ENCODE measurements at places on chromosomes 3 and 15.

- no peak for DNase-seq
Observed at GRCh38 chr15:65611888-65612615, 1.1 kb upstream of the INTS14 start.

GRCh38 chr15:38996111-38996631 is 431.6 kb upstream of the RASGRP1 start:
- no peak for DNase-seq

DNA sequence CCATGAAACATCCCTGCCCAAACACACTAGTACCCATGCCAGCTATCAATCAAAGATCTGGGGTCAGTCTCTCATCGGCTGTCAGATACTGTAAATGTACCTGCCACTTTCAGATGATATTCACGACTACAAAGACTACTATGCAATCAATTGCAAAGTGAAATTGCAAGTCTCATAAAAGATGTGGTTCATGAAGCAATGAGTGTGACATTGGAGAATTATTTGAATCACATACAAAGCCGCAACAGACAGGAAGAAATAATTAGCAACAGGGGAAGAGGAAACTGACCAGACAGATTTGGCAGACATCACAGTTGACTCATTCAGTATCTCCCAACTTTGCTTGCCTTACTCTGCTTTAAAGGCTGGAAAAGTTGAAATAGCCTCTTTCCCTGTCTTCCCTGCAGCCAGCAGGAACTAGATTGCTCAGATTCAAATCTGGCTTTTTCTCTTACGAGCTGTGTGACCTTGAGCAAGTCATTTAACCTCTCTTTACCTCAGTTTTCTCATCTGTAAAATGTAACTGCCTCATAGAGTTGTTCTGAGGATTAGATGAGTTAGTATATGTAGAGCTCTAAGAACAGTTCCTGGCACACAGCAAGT is 95.7 kb upstream of the C3orf80 start:
- no peak for DNase-seq

DNA sequence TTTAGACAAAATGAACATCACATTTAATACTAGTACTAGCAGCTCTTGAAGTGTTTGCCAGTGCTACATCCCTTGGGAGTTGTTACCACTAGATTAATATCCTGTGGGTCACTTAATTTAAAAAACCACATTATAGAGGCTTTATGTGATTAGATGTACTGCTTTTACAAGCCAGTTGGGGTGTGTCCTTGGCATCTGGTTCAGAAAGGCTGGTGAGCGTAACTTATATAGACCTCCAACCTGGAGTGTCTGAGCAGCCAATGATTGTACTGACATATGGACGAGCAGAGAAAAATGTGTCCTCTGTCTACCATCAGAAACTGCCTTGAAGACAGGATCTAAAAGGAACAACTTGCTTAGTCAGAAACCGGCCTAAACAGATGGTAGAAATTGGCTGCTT is 306.2 kb upstream of the ATP11B start:
- no peak for DNase-seq

- DNase-seq = no peak
Observed at GRCh38 chr3:29758434-29759322, 477.8 kb downstream of the RBMS3 start.

DNA sequence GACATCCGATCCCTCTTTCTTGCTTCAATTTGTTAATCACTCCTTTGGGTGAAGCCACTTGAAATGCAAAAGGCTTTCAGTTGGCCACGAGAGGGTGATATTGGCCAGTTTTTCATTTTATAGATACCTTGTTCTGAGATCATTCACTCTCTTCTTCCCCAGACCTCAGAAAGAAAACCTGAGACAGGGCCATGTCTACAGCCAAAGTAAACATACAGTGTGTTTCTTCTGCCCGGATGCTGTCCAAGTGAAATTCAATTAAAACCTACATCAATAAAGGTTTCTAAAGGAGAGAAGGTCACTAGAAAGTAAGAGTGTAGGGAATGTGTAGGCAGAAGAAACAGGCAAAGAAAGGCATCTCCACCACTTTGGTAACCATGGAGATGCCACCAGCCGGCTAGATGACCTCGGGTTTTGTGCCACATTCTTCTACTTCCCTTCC is 39.5 kb upstream of the FMN1 start:
- no peak for DNase-seq

- no peak for DNase-seq
Observed at GRCh38 chr3:2976212-2976611, 134.0 kb downstream of the IL5RA start.

GRCh38 chr3:66830301-66830700 is 167.8 kb upstream of the KBTBD8 start:
- no peak for DNase-seq

GRCh38 chr15:94925680-94926079 is 694.3 kb downstream of the MCTP2 start:
- DNase-seq = no peak

DNA sequence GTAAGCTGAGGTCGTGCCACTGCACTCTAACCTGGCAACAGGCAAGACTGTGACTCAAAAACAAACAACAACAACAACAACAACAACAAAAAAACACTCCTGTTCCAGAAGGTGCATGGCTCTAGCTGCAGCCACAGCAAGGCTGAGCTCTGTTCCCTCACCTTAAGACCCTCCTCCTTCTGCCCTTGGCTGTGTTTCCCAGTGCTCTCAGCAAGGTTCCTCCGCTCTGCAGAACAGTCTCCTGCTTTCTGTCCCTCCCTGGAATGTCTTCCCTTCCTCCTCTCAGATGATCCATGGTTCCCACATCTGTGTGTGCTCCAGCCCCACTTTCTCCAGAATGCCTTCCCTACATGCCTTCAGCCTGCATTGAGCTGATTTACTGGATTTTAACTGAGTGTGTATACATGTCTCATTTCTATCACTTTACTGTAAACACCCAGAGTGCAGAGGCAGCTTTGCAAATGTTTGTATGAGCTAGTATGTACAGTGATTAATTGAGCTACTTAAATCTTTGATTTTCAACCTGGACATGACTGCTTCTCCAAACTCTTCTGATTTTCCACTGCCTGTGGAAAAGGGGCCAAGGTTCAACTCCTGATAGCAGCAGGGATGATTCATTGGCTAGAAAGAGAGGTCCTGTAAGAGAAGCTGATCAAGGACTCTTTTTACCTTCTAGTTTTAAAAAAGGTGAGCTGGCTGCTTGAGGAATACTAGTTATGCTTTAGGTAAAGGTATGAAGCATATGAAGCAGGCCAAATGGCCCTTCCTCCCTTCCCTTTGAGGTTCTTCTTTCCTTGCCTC is 14.7 kb downstream of the ANKUB1 start:
- DNase-seq = no peak

DNA sequence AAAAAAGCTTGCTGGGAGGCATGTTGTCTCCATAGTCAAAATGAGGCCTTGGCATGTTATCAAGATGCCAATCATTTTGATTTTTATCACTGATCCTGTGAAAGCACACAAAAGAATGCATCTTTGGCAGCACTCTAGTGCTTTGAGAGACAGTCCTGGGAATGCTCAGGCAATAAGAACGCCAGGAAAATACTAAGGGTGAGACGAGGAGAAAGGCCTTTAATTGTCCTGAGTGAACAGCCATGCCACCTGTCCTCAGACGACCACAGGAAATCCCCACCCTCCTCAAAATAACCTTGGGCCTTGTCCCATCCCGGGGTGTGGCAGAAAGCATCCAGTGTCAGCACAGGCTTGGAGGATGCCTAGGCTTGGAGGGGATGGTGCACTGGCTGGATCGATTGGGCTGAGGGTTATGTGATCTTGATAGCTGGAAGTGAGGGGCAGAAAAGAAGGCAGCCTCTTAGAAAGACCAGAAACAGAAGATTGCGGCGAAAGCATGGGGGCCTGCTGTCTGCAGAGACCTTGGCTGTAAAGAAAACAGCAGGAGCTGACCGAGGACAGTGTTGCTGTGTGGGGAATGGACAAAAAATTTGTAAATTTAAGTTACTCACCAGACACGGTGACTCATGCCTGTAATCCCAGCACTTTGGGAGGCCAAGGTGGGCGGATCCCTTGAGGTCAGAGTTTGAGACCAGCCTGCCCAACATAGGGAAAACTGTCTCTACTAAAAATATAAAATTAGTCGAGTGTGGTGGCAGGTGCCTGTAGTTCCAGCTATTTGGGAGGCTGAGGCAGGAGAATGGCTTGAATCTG is 7.3 kb downstream of the TMEM158 start:
- no peak for DNase-seq

GRCh38 chr3:133986311-133986710 is 43.4 kb downstream of the SLCO2A1 start:
- DNase-seq = no peak

- DNase-seq = no peak
Observed at GRCh38 chr3:3031326-3031725, 78.8 kb downstream of the IL5RA start.

GRCh38 chr3:180855364-180855763 is 57.1 kb upstream of the FXR1 start:
- DNase-seq = no peak

DNA sequence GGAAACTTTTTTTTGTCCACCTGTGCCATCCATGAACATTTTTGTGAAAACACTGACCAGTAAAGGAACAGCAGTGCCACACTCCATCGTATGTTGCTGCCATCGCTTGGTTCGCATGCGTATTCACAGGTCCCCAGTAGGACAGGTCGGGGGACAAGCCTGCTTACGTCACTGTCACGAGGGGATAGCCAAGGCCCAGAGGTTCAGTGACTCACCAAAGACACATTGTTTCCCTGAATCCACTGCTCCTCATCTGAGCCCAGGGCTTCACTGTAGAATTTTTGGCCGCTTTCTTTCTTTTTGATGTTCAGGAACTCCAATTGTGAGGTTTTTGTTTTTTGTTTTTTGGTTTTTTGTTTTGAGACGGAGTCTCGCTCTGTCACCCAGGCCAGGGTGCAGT is 5.9 kb downstream of the ADPRH start:
- DNase-seq = no peak

GRCh38 chr3:189169728-189170127 is 2.0 kb upstream of the TPRG1 start:
- DNase-seq = no peak

GRCh38 chr3:38126121-38126892 is 10.6 kb downstream of the ACAA1 start:
- DNase-seq = no peak

GRCh38 chr3:13865581-13865980 is 14.3 kb downstream of the WNT7A start:
- DNase-seq = no peak

GRCh38 chr3:12730506-12731242 is 28.4 kb downstream of the TMEM40 start:
- no peak for DNase-seq

- no peak for DNase-seq
Observed at GRCh38 chr3:193704431-193704830, 111.4 kb downstream of the OPA1 start.

- no peak for DNase-seq
Observed at GRCh38 chr3:101781166-101781565, 2.2 kb downstream of the NXPE3 start.

GRCh38 chr3:188060840-188061544 is 93.0 kb upstream of the LPP start:
- DNase-seq = peak; percentile 11

GRCh38 chr3:45938864-45939263 is 4.4 kb upstream of the CXCR6 start:
- DNase-seq = peak; percentile 70

- DNase-seq = no peak
Observed at GRCh38 chr3:62723166-62723913, 151.9 kb downstream of the CADPS start.

DNA sequence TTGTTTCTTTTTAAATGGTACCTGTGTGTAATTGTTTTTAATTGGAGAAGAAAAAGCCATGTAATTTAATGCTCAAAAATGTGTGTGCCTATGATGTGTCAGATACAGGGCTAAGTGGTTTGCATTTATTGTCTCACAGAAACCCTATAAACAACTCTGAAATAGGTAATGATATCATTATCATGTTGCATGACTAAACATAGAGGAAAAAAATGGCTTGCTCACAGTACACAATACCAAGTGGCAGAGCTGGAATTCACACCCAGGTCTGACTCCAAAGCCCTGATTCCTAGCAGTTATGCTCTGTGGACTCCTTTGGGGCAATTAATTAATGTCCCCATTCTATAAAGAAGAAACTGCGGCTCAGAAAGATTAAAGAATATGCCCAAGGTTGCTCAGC is 237.4 kb upstream of the TRIM42 start:
- no peak for DNase-seq

DNA sequence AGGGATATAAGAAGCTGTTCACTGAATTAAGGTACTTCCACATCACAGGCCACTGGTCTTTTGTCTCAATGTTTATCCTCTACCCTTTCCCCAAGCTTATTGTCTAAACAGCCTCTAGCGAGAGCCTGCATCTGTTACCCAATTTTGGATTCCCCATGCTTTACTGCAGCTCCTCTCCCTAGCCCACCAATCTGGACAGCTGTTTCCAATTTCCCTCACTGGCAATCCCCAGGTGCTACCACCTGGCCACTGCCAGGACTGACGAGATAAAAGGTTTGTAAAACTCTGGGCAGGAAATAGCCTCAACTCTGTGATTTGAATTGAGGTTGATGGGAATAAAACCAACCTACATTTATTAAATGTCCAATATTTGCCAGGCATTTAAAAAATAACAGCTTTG is 58.0 kb upstream of the TEX9 start:
- no peak for DNase-seq

- no peak for DNase-seq
Observed at GRCh38 chr3:141454906-141455602, 31.8 kb upstream of the RASA2 start.

- DNase-seq = no peak
Observed at GRCh38 chr3:130537673-130538304, 20.8 kb downstream of the COL6A6 start.

DNA sequence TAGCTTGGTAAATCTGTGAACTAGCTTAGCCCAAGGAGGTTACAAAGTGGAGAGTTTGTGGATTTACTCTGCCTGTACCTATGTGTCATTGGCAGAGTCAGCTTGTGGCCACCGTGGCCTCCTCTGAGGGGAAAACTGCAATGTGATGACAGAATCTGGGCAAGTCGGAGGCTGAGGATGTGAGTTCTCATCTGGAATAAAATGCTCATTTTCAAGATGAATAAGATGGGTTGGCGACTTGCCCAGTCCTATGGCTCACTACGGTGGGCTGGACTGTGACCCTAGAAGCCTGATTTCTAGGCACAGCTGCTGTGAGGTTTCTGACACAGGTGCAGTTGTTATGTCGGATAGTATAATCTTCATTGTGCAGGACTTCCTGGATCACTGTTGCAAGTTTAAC is 83.7 kb downstream of the ETV5 start:
- no peak for DNase-seq

GRCh38 chr3:122754929-122755328 is 38.7 kb downstream of the HSPBAP1 start:
- DNase-seq = no peak

DNA sequence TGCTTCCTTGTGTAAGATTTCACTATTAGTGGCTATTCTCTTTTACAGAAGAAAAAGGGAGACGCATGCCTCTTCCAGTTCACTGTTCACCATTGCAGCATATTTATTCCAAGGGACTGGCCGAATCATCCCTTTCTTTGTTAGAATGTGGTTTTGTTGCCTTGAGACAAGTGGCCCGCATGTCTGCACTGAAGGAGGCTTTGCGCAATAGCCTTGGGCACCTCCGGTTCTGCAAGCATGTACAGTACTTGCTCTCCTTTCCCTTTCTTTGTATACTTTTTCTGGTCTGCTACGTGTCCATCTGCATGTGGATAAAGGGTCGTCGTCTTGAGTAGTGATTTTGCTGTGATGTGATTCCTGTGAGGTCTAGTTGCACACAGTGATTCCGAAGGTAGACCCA is 43.0 kb downstream of the FLNB start:
- no peak for DNase-seq

Measured in T follicular helper cell (primary cell).